ENCODE measurements at places on chromosomes 3 and 15.

GRCh38 chr3:144324076-144324475 is 352.5 kb downstream of the DIPK2A start:
- DNase-seq = no peak

GRCh38 chr3:184688251-184688881 is 23.5 kb downstream of the MAGEF1 start:
- DNase-seq = peak; percentile 79

GRCh38 chr15:92391640-92392039 is 2.0 kb upstream of the ST8SIA2 start:
- peak; percentile 24 for DNase-seq

DNA sequence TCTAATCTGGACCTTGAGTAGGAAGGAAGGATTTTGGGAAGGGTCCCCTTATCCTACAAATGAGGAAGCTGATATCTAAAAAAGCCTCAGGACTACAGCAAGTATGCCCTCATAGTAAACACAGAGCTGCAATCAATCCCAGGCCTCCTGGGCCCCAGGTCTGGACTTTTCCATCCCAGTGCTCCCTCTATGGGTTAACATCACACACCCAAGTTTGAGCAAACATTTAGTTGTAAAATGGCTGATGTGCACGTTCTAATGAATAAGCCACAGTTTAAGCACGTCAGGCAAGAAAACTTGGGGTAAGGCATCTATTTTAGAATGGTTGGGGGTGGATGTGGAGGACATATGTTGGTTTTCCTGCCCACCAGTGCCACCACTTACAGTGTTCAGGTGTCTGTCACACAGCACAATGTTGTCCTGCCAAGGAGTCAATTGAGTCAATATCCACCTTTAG is 44.3 kb upstream of the UBE2E1 start:
- peak; percentile 32 for DNase-seq

- no peak for DNase-seq
Observed at GRCh38 chr3:149216193-149216869, 5.3 kb downstream of the CP start.

DNA sequence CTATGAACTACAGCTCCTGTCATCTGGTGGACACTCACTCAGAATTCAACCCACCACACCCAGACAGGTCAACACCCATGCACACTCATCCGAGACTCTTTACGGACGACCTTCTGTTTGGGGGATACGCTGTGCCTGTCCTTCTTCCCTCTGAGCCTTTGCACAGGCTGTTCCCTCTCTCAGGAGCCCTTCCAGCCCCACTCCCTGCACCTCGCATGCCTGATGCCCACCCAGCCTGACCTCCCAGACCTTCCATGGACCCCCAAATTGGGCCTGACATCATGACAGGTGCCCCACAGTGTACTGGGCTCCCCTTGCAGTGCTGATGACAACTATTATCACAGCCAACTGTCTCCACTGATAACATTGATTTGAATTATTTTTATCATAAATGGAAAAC is 135.8 kb downstream of the NSMCE3 start:
- DNase-seq = no peak

DNA sequence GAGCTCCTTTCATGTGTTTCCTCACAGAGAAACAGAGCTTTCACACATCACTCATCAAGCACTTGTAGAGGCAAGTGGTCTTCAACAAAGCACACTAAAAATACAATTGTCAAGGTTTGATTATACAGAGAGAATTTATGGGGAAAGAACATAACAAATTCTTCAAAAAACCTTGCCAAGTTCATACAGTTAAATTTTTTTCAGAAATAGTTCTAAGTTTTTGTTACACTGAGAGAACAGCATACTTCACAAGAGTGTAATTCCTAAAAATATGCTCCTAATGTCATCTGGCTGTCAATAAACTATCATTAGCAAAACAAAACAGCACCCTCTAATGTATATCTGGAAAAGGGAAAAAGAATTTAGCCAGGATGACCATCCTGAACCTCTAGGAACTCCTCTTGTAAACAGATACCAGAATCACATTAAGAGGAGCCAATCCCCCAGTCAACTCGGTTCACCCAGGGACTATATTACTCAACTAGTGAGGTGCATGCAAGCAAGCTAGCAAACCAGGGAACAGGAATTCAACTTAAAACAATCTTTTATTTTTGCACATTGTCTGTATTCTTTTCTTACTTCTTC is 63.3 kb downstream of the RAD18 start:
- no peak for DNase-seq

- DNase-seq = no peak
Observed at GRCh38 chr3:40873934-40874699, 325.2 kb upstream of the CTNNB1 start.

GRCh38 chr3:14286887-14287500 is 108.4 kb downstream of the LSM3 start:
- no peak for DNase-seq

DNA sequence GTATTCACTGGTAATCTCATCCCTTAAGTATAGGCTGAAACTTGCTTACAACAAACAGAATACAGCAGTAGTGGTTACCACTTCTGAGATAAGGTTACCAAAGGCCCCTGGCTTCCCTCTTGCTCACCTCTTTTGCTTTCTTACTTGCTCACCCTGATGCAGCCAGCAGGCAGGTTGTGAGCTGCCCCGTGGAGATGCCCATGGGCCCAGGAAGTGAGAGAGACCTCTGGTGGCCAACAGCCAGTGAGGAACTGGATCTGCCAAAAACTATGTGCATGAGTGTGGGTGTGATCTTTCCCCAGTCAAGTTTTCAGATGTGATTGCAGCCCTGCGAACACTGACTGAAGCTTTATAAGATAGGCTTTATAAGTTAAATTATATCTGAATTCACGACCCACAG is 48.7 kb downstream of the NMNAT3 start:
- no peak for DNase-seq

DNA sequence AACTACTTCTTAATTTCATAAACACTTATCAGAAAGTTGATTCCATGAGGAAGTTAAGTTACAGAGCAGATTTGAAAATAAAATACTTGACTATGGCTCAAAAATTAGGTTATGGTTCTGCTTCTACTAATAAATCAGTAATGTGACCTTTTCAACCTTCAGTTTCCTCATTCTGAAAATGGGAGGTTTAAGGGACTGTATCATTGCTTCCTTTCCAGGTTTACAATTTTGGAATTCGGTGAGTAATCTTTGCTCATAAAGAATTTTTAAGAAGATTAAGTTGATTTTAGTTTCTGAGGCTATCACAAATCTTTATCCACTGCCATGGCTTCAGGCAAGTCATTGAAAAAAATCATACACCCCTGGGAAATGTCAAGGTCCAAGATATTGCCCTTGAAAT is 1061.2 kb downstream of the DIPK2A start:
- DNase-seq = no peak

- DNase-seq = no peak
Observed at GRCh38 chr15:45093622-45094357, 20.2 kb downstream of the DUOX2 start.

DNA sequence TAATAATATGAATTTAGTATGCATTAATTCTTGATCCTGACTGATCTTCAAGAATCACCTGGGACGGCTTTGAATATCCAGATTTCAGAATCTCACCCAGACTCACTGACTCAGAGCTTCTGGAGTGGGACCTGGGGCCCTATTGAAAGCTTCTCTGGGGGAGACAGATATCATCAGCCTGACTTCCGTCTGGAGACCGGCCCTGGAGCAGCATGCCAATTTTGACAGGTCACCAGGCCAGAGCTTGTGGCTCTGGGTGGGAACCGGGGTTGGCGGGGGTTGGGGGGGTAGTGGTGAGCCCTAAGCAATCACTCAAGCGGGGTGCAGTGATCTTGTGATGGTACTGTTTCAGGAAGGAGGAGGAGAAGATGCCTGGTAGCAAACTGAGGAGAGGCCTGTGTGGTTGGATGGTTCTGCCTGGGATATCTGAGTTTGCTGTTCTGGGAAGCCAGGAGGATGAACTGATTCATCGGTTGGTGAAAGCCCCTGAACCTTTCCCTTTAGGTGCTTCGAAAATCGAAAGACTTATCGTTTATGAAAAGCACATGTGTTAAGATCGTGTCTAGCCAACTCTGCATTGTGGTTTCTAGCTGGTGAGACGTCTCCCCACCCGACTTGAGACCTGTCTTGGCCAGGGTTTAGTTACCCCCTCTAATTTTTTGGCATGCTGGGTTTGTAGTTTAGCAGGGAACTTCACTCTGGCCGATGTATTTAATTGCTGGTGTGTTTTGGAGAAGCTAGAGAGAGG is 263.9 kb upstream of the C2CD4B start:
- DNase-seq = no peak

GRCh38 chr3:140914384-140914945 is 27.2 kb upstream of the SLC25A36 start:
- no peak for DNase-seq

DNA sequence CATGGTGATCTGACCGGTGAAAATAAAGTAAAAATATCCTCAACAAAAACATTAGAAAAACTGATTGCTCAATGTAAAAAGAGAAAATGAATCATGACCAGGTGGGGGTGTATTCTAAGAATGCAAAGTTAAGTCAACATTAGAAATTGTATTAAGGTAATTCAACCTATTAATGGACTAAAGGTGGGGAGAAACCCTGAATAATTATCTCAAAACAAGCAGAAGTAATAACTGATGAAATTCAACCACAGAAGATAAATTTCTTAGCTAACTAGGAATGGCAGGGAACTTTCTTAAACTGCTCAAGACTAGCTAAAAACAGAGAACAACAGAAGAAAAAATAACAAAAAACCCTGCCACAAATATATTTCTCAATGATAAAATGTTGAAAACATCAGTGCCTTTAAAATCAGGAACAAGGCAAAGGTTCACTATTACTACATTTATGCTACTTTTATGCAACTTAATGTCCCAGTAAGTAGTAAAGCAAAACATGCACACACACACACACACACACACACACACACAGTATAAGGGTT is 204.4 kb upstream of the THBS1 start:
- DNase-seq = no peak

DNA sequence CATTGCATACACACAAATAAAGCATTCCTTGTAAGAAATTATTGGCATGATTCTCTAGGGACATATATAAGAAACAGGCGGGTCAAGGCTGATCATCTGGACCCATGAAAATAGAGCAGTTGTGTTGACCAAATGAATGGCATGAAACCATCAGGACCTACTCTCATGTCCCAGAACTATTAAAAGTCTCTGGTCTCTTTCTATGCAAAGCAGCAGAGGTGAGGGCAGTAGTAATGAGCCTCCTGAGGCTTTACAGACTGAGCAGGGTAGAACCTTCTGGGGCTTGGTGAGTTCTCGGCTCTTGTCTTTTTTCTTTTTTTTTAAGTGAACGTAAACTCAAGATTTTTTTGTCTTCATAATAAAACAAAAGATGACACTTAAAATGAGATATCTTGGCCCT is 9.3 kb downstream of the GLDN start:
- DNase-seq = no peak

GRCh38 chr3:127079211-127079610 is 96.3 kb downstream of the PLXNA1 start:
- DNase-seq = no peak

- no peak for DNase-seq
Observed at GRCh38 chr15:97162805-97163495, 797.6 kb upstream of the ARRDC4 start.

- DNase-seq = no peak
Observed at GRCh38 chr3:178456621-178457285, 79.5 kb upstream of the KCNMB2 start.

DNA sequence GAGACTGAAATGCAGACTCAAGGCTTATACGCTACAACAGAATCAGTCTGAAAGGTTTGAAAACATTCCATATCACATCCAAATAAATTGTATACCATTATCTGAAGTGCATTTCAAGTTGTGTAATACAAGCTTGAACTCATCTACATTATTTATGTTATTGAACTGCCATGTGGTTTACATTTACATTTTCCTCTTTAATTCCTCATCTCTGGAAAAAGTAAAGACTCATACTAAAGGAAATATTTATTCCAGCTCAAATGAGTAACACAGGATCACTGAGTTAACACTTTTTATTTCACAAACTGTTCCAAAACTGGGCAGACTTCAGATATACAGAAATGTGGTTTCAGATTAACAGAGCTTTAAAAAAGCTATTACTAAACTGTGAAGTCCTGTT is 282.5 kb downstream of the ULK4 start:
- no peak for DNase-seq

GRCh38 chr3:131082871-131083863 is 56.5 kb downstream of the NEK11 start:
- peak; percentile 25 for DNase-seq

DNA sequence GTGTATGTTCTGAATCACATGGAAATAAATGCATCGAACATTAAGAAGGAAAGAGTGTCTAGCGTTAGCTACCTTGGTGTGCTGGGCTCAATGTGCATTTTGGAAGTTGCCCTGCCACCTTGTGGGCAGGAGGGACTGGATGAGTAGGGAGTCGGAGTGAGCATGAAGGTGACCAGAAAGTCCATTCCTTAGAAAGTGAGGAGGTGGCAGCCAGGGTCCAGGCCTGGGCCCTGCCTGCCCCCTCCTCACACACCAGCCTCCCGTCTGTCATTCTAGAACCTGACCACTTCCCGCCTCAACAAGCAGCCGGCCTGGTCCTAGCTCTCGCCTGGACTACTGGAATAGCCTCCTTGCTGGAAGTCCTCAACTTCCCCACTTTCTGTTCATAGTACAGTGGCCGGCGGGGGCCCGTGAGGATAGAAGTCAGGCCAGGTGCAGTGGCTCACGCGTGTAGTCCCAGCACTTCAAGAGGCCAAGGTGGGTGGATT is 10.2 kb upstream of the GATA2 start:
- DNase-seq = no peak
